ENCODE measurements at places on chromosomes 1 and 21. TPM values are rescaled to one million over a fixed set of nuclear protein-coding genes. Genes with fewer than 3 reads are reported as not detected.

- no peak for DNase-seq
Measured at GRCh38 chr1:118973531-118974137, 14.5 kb downstream of the TBX15 start.

DNA sequence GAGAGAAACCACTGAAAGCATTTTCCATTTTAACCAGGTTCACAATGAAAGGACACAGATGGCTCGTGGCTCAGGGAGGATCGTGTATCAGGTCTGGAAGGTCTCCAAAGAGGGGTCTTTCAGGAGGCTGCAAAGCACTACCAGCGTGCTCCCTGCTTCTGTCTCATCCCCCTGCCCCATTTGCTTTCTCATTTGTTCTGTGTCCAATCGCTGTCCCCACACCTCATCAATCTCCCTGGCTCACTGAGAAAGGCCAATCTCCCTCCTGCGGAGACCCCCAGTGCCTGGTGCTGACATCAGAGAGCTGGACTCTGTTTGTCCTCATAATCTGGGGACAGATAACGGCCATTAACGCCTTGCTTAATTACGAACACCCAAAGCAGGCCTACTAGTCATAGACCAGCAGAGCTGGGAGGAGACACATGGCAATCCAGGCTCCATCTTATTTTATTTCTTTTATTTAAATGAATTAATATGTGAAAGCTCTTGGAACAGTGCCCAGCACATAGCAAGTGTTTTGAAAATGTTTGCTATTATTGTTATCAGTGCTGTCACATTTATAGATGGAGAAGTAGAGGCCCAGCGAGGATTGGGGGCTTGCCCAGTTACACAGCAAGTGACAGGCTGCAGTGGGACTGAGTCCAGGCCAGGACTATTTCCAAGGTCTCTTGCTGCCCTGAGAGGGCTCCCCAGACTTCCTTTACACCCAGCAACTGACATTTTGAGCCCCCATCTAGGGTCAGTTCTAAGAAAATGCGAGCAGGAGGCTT lies 341.0 kb upstream of the USP24 start:
- no peak for DNase-seq

- DNase-seq: no peak
Measured at GRCh38 chr1:230537456-230537855, 104.8 kb upstream of the COG2 start.

- DNase-seq: peak; percentile 11
Measured at GRCh38 chr1:162303004-162303344, 73.7 kb downstream of the SPATA46 start.

- DNase-seq: peak; percentile 92
Measured at GRCh38 chr1:203692565-203693470, 66.2 kb downstream of the ATP2B4 start.

- no peak for DNase-seq
Measured at GRCh38 chr1:244200596-244200995, 149.5 kb downstream of the ZBTB18 start.

GRCh38 chr1:177252877-177253276 lies 82.1 kb downstream of the BRINP2 start:
- no peak for DNase-seq

- DNase-seq: no peak
Measured at GRCh38 chr1:200328379-200328778, 81.5 kb downstream of the ZNF281 start.

GRCh38 chr21:46000182-46000730 lies 18.7 kb downstream of the COL6A1 start:
- DNase-seq: no peak

DNA sequence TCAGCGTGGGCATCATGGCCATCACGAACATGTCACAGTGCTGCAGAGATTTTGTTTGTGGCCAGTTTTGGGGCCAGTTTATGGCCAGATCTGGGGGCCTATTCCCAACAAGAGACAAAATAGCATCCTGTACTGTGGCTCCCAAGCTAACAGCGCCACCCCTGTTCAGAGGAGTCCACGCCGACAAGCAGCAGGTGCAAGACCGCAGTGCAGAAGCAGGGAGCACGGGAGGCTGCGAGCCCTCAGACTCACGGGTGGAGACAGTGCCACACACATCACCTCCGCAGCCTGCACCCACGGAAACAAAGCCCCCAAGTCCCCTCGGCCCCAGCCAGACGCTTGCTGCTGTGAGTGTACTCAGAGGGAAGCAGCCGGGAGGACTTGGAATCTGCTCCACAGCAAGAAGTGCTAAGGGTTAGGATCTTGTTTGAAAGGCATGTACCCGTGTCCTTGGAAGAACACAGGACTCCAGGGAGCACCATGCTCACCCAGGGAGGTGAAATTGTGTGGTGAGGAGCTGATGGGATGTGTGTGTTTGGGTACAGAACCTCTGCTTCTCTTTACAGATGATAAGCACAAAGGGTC lies 7.1 kb downstream of the TCP10L start:
- DNase-seq: peak; percentile 36

GRCh38 chr21:23887725-23888306 lies 1719.5 kb downstream of the MRPL39 start:
- no peak for DNase-seq

The KIF21B gene
- total RNA-seq: 2.0 TPM

The GNG4 gene
- 0.22 TPM for total RNA-seq

The DIO1 gene
- not detected for total RNA-seq

The NBL1 gene
- total RNA-seq: 199 TPM

The SLC45A3 gene
- 20.3 TPM for total RNA-seq

The NCDN gene
- total RNA-seq: 8.5 TPM
